ENCODE measurements at places on chromosomes 4 and X.

DNA sequence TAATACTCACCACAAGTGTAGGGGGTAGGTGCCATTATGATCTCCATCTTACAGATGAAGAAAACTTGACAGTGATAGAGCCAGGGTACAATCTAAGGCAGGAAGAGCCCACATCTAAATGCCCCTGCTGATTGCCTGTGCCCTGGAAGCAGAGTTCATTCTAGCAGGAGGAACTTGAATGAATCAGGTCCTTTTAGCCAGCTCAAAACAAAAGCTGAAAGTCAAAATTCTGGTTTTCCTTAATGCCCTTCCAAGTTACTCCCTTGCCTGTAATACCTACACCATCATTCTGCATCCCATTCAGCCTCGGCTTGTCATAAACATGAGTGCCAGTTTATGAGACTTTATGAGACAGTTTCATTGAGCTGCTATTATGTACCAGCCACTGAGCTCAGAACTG, 89.6 kb downstream of the SCD5 start:
- no peak for DNase-seq

DNA sequence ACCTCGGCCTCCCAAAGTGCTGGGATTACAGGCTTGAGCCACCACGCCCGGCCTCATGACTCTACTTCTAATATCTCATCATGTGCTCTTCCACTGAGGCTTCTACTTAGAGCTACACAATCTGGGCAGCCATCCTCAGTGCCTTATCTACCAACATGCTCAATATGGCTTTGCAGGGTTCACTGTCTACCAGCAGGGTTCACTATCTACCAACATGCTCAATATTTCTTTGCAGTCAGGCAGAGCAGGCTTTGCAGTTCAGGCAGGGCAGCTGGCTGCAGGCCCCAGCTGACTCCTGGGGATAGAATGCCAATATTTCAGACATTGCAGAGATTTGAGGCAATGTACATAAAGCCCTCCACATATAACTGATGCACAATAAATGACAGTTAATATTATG, 47.5 kb downstream of the PKD2 start:
- no peak for DNase-seq

- no peak for DNase-seq
Observed at GRCh38 chr4:139279760-139280620, at the start of gene MGARP. MGARP (minus strand) TSS chr4:139280225; CDS start chr4:139280158, 67 bp downstream.

- DNase-seq, result no peak
Observed at GRCh38 chr4:13102092-13102742, 381.9 kb downstream of the RAB28 start.

- DNase-seq, result peak; percentile 11
Observed at GRCh38 chrX:85244450-85245211, 840 bp downstream of the ZNF711 start.

DNA sequence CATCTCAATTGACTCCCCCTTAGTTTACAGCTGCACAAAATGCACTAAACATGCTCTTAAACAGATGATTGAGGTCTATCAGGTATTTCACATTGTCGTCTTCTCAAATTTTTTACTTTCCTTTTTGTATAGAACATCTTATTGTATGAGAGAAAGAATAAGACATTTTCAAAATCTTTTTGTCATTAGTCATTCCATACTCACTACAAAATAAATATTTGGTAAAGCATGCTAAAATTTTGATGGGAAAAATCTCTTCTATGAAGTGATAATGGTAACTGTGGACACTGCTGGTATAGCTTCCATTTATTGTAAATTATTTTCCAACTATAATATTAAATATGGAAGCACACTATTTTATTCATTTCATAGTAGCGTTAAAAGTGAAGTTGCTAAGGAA, 185.6 kb upstream of the FSTL5 start:
- no peak for DNase-seq

DNA sequence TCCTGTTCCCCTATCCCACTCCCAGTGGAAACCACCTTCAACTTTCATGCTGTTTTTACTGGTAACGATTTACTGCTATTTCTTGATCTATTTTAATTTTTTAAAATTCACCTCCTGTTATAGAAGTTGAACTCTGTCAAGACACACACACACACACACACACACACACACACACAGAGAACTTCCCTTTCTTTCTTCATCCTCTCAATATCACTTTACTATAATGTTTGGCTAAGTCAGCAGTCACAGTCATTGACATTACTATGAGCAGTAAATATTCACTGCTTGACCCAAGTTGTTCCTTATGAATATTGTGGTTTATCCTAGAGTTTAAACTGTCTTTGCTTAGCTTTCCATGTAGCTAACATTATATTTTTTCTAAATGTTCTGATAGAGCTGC, 24.0 kb upstream of the SGMS2 start:
- no peak for DNase-seq

DNA sequence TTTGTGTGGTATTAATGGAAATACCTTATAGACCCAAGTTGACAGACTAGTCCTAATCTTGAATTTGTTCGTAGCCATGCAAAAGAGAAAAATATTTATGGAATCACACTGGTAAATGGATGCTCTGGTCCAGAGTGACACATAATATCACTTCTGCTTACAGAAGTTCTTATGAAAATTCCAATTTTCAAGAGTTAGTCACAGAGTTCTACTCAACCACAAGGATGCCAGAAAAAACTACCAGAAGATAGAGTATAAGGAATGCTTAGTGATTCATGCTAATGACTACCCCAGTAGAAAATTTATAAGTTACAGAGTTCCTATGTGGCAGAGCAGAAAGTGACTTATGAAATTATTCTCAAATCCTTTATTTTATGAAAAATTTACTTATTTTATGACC, 1384.8 kb downstream of the FAM133A start:
- DNase-seq, result no peak

- no peak for DNase-seq
Observed at GRCh38 chr4:139978692-139979091, 175.3 kb downstream of the MAML3 start.

- DNase-seq, result no peak
Observed at GRCh38 chr4:11348449-11349088, 80.1 kb downstream of the HS3ST1 start.

- no peak for DNase-seq
Observed at GRCh38 chr4:77226939-77227705, 70.1 kb downstream of the CCNG2 start.

DNA sequence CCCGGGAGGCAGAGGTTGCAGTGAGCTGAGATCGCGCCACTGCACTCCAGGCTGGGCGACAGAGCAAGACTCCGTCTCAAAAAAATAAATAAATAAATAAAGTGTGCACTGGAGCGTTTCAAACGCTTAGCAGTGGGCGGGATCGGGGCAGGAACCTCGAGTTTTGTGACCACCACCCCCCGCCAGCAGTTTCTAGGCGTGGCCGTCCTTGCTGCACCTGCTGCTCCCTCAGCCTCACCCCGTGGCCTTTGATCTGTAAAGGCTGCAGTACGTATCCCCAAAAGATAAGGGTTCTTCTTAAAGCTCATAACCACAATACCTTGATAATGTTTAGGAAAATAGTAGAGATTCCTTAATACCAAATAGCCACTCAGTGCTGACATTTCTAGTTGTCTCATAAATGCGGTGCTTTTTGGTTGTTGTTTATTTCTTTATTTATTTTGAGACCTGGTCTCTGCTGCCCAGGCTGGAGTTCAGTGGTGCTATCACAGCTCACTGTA, 33.2 kb downstream of the PCGF3 start:
- no peak for DNase-seq

DNA sequence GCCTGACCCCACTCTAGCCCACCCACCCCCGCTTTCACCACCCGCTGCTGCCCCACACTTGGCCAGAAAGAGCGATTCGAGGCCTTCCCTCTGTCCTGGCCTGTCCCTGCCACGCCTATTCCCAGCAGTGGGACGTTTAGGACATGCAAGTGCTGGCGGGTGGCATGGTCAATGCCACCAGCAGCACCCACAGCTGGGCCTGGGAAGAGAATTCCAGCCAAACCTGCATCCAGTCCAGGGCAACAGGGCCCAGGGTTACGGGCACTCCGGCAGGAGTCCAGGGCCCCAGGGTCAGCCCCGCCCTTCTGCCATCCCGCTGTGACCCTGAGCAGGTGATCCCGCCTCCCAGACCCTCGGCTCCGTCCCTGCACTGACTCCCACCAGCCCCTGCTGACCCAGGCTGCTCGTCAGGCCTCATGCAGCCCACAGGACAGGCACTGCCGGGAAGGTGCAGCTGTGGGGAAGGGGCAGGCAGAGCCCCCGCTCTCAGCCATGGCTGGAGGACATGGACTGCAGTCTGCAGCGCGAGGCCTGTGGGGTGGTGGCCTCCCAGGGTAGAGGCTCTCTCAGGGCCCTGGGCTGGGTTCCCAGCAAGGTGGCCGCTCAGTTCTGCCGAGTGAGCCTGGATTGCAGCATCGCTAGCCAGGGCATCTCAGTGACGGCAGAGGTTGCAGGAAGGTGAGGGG, 6.8 kb upstream of the HTRA3 start:
- no peak for DNase-seq

DNA sequence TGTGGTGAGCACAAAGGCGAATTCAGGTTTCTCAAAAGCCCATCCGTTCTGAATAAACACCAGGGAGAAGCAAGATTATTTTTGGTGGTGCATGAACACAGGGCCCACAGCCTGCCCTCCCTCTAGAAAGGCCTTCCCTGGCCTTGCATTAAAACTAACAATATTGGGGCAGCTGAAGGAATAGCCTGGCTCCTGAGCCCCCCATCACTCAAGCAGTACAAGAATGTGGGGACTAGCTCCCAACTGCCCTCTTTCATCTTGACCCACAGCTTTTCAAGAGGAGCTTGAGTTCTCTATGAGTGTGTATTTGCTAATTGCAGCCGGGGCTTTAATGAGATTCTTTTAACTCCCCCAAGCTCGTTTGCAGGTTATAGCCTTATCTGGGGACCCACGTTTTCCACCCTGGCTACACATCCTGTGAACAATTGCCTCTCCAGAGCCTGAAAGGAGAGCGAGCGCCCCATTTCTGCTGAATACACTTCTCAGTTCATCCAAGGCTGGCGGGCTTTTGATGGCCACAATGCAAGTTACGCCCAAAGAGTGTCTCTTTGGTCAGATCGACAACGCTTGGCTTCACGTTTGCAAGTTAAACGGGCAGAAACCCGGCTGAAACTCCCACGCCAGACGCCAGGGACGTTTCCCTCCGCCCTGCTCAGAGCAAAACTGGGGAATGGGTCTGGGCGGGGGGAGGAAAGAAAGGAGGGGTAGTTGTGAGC, 4.7 kb upstream of the GSX2 start:
- no peak for DNase-seq

DNA sequence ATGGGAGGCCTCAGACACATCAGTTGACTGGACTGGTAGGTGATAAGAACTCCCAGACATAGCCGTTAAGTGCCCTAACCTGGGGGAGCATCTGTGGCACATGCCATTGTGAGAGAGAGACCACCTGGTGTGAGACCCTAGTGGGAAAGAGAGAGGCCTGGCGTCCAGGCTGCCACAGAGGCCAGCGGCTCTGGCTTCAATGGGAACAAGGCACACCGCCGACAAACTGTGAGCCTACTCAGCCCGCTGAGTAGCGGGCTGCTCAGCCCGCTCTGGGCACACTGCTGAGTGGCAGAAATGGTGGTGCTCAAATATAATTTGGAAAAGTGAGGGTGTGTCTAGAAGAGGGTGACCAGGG, 34.0 kb downstream of the PHKA2 start:
- no peak for DNase-seq

GRCh38 chr4:66297703-66298102, 627.4 kb upstream of the EPHA5 start:
- no peak for DNase-seq

DNA sequence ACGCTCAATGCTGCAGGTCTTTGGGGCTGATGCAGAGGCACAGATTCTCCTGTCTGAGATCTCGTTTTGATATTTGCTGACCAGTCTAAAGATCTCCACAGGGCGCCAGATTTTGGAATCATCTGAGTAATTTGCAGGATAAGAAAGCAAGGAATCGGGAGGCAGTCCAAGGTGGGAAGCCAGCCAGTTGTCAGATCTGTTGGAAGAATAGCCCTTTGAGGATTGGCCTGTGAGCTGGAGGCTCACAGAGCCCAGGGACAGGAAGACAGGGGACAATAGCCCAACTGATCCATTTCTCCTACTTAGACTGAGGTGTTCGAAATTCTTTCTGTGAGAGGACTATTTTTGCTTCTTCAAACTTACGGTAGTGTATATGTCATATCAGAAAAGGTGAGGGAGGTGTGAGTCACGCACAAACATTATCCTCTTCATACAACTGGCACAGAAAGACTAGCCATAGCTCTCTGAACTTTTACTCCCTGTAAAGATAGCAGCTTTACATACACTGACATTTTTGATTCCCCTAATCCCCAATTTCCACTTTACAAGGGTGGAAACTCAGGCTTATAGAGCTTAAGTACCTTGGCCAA, 8.8 kb downstream of the DIPK2B start:
- no peak for DNase-seq

GRCh38 chr4:8189551-8190466, 9.3 kb upstream of the SH3TC1 start:
- DNase-seq, result no peak

DNA sequence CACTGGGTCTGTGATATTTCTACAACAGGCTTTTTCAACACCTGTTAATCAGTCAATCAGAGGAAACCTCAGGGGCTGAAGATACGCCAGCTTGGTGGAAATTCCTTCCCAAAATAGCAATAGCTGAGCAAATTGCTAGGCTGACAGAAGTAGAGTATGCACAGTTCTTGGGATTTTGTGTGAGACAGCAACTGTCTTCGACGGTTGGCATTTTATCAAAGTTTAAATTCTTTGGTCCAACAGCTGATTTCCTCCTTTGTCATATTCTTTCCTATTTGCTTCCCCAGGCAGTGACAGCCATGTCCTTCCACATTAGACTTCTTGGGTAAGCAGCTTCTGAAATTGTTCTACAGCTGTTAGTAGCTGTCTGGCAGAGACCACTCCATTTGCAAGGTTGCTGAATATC, 8.0 kb upstream of the PALLD start:
- no peak for DNase-seq

DNA sequence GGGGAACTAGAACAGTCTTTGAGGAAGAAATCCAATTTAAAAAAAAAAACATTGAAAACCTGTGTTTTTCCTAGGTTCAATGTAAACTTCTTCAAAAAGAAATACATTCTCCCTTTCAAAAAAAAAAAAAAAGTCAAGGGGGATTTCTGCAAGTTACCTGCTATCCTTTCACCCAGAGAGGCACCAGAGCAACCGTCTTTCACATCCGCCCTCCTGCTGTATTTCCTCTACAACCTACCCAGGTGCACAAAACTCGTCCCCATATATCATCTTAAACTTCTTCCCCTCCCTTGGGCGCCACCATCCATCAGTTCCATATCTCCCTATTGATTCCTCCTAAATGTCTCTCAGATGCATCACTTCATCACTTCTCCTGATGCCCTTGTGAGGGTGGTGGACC, 74.5 kb downstream of the NR3C2 start:
- no peak for DNase-seq

GRCh38 chr4:71095545-71095944, 102.1 kb downstream of the DCK start:
- no peak for DNase-seq

DNA sequence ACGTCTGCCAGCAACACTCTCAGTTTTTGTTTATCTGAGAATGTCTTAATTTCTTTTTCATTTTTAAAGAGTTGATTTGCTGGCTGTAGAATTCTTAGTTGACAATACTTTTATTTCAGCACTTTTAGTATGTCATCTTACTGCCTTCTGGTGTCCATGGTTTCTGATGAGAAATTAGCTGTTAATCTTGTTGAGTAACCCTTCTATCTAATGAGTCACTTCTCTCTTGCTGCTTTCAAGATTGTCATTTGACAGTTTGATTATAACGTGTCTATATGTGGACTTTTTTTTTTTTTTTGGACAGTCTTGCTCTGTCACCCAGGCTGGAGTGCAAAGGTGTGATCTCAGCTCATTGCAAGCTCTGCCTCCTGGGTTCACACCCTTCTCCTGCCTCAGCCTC, 24.0 kb upstream of the TMEM255A start:
- DNase-seq, result no peak

- no peak for DNase-seq
Observed at GRCh38 chr4:80587871-80588385, 252.4 kb downstream of the CFAP299 start.
